ENCODE measurements at places on chromosomes 5 and 9.

- no peak for DNase-seq
Measured at GRCh38 chr5:179284751-179285631, 60.3 kb downstream of the ADAMTS2 start.

GRCh38 chr5:127758766-127759283 lies 55.6 kb downstream of the CCDC192 start:
- DNase-seq: no peak

- no peak for DNase-seq
Measured at GRCh38 chr5:175822225-175822624, 49.2 kb upstream of the CPLX2 start.

- DNase-seq: no peak
Measured at GRCh38 chr5:73564018-73564417, 1.4 kb downstream of the ANKRA2 start.

GRCh38 chr9:96874947-96875460 lies 20.7 kb upstream of the ZNF782 start:
- DNase-seq: no peak

DNA sequence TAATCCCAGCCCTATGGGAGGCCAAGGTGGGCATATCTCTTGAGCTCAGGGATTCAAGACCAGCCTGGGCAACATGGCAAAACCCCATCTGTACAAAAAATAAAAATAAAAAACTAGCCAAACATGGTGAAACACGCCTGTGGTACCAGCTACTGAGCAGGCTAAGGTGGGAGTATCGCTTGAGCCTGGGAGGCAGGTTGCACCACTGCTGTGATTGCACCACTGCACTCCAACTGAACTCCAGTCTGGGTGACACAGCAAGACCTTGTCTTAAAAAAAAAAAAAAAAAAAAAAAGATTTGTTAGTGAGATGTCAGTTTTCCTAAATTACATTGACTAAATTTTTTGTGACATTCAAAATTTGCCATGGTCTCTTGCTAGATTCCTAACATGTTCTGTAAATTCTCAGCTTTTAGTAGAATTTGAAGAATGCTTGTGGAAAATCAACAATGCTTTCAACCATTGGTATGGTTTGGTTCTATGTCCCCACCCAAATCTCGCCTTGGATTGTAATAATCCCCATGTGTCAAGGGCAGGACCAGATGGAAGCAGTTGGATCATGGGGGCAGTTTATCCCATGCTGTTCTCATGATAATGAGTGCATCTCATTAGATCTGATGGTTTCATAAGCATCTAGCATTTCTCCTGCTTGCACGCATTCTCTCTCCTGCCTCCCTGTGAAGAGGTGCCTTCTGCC lies 236.1 kb downstream of the ARRDC3 start:
- no peak for DNase-seq

DNA sequence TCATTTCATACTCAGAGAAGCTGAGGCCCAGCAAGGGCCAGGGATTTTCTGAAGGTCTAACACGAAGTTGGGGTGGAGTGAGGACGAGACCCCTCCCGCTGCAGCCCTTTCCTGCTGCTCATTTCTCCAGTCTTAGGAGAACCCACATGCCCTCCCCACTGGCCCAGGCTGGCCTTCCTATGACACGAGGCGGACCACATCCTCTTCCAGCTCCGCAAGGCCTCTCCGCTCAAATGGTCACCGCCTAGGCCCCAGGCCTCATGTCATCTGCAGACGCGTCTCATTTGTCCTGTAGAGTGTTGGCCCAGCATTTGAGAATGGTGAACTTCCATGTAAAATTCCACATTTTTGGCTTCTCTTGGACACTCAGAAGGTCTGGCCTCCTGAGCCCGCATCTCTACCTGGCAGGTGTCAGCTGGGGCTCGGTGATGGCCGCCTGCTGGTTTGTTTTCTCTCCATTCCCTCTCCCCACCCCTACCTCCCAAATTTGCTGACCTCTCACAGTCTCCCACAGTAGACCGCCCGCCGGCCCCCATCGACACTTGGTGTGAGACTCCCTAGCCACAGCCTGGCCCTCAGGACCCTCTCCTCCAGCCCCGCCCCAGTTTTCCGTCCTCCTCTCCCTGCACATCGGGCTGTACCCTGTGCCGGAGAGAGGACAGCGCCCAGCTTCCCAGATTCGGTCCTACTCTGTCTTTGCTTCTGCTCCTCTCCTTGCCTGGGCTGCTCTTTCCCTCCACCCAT lies 51.7 kb downstream of the ERGIC1 start:
- DNase-seq: no peak

GRCh38 chr9:12860998-12861397 lies 86.2 kb downstream of the LURAP1L start:
- no peak for DNase-seq

DNA sequence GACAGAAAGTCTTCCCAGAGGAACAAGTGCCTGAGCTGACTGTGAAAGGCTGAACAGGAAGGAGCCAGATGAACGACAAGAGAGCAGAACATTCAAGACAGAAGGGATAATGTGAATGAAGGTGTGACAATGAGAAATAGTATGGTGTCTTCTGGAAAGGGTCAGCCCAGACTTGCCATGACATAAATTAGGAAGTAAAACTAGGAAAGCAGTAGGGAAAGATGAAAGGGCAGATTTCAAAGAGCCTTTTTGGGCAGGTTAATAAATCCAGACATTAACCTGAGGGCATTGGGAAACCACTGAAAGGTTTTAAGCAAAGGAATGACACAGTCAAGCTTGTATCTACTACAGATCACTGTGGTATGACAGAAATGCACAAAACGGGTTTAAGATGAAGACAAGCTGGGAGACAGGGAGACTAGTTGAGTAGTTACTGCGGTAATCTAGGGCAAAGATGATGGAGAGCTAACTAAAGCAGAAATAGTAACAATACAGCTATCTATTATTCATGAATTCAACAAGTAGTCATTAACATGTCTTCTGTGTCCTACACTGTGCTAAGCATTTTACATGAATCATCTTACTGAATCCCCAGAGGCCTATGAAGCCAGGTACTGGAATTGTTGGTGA lies 580.9 kb upstream of the WWC1 start:
- DNase-seq: no peak

DNA sequence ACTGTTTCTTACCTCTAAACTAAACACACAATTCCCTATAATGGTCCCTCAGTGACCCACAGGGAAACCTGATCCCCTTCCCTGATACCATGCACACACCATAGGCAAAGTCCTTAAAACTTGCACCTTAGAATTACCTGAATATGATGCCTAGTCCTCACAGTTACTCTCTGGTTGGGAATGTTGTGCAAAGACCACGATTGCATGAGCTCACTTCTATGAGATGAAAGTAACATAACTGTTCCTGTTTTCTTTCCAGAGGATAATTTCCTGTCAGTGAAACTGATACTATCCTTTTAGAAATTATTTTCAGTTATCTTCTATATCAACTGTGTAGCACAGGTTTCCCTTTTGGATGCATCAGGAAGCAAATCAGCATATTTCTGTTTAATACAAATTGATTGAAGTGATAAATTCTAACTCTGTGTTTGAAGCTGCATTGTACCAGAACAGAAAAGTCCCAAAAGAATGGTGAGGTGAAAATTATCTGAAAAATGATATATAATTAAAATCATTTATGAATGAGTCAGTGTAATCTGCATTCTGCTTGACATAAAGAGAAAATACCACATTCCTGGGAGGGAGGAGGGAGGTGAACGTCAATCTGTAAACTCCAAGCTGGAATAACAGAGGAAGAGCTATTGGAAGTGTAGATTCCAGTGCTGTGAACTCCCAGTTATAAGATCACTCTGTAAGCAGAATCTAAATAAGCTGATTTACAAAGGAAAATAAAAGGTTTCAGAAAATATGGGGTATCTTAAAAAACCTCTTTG lies 51.2 kb upstream of the TNFAIP8 start:
- no peak for DNase-seq

- DNase-seq: no peak
Measured at GRCh38 chr9:129273136-129273895, 95.3 kb upstream of the IER5L start.

DNA sequence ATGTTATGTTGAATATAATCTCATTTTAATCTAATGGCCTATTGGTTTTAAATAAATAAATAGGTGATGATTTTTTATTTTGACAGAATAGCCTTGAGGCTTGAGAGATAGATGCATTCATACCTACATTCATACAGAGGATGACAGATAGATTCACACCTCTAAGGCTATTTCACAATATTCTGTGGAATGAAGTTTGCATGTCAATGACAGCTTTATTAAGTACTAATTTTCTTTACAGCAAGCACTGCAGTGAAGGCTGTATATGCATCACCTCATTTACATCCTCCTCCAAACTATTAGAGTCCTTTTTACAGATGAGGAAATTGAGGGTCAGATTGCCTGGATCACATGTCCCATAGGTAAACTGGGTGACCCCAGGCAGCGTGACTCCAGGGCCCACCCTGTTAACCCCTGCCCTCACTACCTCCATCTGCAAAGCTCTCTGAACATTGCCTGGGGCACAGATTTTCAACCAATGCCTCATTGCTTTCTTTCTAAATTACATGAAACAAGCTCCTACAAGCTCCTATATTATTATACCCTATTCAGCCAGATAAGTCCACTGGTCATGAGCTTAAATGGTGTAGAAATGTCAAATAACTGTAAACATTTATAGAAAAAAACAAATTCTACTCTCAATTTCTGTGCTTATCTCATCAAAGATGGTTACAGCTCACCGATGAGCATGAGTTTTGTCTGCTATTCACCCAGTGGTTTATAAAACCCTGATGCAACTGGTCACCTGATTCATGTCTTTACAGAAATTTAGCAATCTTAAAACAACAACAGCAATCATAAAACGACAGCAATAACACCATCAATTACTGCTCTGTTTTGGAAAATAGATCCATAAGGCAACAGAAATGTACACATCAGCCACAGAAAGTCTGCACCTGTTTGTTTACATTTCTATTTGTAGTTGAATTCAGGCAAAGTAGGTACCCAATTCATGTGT lies 338.0 kb downstream of the NSG2 start:
- DNase-seq: no peak

GRCh38 chr5:3424946-3425345 lies 170.7 kb upstream of the IRX1 start:
- no peak for DNase-seq

GRCh38 chr5:751496-751895 lies 33.0 kb downstream of the ZDHHC11B start:
- DNase-seq: no peak

DNA sequence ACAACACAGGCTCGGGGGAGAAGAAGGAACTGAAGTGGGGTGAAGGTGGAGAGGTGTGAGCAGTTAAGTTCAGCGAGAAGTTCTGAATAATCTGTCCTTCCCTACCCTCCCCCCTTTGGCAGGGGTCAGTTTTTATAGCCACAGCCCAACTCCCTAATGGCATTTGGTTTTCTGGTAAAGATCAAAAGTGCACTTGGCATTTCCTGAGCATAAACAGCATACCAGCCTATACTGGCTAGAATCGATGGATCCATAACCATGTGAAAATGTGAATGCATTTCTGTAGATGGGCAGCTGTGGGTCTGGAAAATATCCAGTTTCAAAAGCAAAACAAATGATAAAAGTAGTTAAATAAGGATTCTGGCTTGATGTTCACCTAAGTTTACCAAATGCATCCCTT lies 410.9 kb downstream of the PLK2 start:
- no peak for DNase-seq

GRCh38 chr9:68904454-68904853 lies 109.5 kb downstream of the PRKACG start:
- DNase-seq: no peak

- DNase-seq: no peak
Measured at GRCh38 chr9:128175726-128176125, 15.6 kb downstream of the CIZ1 start.

DNA sequence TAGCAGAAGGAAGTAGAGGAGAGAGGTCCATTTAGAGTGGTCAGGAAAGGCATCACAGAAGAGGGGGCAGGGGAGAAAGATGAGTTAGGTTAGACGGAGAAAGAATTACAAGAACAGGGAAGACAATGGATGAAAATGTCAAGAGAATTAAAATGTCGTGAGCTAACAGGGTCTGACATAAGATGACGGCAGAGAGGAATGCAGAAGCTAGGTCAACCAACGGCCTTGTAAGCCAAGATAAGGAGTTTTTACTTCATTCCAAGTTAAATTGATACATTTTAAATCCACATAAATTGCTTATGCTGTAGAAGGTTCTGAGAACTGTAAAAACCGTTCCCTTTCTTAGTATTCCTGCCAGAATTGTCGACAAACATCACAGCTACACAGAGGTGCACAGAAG lies 896.9 kb upstream of the DMAC1 start:
- no peak for DNase-seq

DNA sequence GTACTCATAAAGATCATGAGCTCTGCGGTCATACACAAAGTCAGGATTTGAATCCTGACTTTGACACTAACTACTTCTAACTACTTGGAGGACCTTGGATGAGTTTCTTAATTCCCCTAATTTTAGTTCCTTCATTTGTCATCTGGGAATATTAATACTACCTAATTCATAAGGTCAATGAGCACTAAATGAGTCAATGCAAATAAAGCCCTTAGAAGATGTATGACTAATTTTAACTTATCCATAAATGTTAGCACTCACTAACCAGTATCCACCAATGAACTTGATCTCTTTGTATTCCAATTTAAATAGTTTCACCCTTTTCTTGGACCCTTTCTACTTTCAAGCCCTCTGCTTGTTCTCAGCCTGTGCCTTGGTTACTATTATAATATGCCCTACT lies 1106.4 kb downstream of the CDH18 start:
- no peak for DNase-seq

DNA sequence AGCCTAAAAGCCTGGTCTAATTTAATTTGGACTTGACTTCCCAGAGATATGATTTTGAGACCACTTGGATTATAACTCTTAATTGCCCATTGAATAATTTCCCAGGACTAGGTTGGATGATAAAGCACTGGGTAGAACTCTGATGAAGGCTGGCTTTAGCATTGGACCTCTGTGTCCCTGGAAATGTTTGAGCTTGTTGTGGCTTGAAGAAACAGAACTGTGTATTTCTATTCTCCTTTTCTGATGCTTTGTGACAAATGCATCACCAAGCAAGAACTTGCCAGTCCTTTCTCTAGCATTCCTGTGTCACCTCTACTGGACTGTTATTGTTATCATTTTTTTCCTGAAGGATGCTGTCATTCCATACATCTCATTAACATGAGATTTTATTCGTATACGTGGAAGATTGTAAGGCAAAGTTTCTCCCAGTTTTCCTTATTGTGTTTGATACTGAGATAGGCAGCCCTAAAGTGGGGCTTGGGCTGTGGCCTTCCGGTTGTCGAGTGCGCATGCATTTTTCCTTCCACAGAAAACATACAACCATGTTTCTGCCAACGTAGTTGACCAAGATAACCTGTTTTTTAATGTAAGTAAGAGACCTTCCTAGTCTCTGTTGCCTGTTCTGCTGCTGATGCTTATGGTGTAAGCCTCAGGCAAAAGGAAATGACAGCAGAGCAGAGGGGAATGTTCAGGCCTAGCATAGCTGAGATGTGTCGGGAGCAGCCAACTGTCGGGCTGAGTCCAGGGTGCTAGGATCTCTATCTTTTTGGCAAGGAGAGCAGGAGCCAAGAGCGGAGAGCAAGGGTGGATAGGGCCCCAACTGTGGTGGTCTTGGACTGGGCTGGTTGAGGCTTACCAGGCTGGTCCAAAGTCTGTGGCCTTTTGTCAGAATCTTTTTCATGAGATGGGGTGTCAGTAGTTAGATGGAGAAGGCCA lies 2.3 kb downstream of the NTRK2 start:
- no peak for DNase-seq

GRCh38 chr5:108858959-108859358 lies 111.3 kb downstream of the FER start:
- no peak for DNase-seq

- no peak for DNase-seq
Measured at GRCh38 chr5:31939151-31939550, 235.0 kb downstream of the GOLPH3 start.

- DNase-seq: no peak
Measured at GRCh38 chr9:113677057-113677456, 199.1 kb upstream of the ZNF618 start.

Measured in stimulated activated CD8-positive, alpha-beta memory T cell treated with anti-CD3 and anti-CD28 coated beads, Interleukin-4, amount 100 ng/mL, for 1 hour (primary cell).